ENCODE measurements at places on chromosomes 12 and 14.
A peak's percentile ranks its signal among the peaks of the same experiment; 100 is the strongest.

- DNase-seq: no peak
These were observed 17.1 kb upstream of the ADGRD1 start for GRCh38 chr12:130936561-130936960.

- peak; percentile 0 for DNase-seq
These were observed 10.2 kb upstream of the SERPINA9 start for GRCh38 chr14:94485944-94486841.

- no peak for DNase-seq
These were observed 46.7 kb upstream of the ATP23 start for GRCh38 chr12:57894399-57895292.

DNA sequence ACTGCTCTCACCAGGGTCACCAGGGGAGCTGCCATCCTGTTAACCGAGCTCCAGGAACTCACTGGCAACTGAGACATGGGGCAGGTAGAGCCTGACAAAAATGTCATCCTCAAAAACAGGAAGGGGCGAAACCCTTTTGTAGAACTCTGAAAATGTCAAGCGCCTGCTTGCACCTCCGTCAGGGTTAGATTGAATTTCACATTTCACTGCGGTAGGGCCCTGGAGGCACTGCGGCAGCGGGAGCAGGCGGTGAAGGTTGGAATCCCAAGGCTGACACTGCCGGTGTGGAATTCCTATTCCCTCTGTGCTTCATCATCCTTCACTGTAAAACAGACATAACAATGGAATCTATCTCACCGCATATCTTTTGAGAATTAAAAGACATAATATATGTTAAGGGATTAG, 142.8 kb upstream of the TMCC3 start:
- no peak for DNase-seq

GRCh38 chr12:75650595-75651341, 139.4 kb upstream of the KRR1 start:
- DNase-seq: no peak

DNA sequence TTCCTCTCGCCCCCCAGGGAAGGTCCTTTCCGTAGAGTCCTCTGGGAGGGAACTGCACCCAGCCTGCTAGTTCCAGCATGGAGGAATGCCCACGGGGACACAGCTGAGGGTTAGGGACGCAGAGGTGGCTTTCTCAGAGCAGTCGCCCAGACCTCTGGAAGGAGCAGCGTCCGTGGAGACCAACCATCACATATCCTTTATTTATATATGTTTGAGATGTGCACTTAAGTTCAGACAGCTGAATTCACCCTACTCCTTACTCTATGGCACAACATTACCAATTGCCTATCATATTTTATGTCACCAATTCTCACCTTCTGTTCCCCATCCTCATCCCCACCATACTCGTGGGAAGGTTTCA, 305.6 kb upstream of the DIO3 start:
- DNase-seq: no peak

GRCh38 chr12:60947533-60947932, 1312.7 kb upstream of the USP15 start:
- no peak for DNase-seq

GRCh38 chr14:23146351-23146910, 27.4 kb upstream of the CEBPE start:
- DNase-seq: no peak

- no peak for DNase-seq
These were observed 5.1 kb downstream of the CLMN start for GRCh38 chr14:95314609-95315008.

GRCh38 chr12:91111366-91112325, at the start of gene LUM:
Gene LUM (minus strand): TSS chr12:91111494. CDS start chr12:91108979, 2,515 bp downstream.
- no peak for DNase-seq

- no peak for DNase-seq
These were observed 188.6 kb downstream of the SLC5A8 start for GRCh38 chr12:101021442-101021841.

GRCh38 chr14:51369814-51370213, 129.8 kb downstream of the TMX1 start:
- DNase-seq: no peak

DNA sequence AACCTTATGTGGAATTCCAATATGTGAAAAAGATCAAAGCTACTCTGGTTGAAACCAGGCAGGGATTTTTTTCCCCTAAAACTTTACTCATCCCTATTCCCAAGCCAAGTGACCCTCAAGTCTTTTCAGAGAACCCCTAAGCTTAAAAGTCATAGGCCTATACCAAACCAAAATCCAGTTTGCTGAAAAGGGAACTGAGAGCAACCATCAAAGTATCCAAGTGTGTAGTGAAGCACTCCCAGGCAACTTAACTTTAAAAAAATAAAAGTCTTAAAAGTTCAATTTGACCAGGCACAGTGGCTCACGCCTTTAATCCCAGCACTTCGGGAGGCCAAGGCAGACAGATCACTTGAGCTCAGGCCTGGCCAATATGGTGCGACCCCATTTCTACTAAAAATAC, 101.2 kb upstream of the DAAM1 start:
- DNase-seq: no peak

- no peak for DNase-seq
These were observed 707.7 kb upstream of the NOVA1 start for GRCh38 chr14:27305441-27305945.

- no peak for DNase-seq
These were observed 12.4 kb upstream of the KRT5 start for GRCh38 chr12:52532636-52533035.

GRCh38 chr14:99541211-99541610, 60.0 kb downstream of the CCNK start:
- no peak for DNase-seq

GRCh38 chr14:58426670-58427280, 556 bp downstream of the TIMM9 start:
- DNase-seq: peak; percentile 9

DNA sequence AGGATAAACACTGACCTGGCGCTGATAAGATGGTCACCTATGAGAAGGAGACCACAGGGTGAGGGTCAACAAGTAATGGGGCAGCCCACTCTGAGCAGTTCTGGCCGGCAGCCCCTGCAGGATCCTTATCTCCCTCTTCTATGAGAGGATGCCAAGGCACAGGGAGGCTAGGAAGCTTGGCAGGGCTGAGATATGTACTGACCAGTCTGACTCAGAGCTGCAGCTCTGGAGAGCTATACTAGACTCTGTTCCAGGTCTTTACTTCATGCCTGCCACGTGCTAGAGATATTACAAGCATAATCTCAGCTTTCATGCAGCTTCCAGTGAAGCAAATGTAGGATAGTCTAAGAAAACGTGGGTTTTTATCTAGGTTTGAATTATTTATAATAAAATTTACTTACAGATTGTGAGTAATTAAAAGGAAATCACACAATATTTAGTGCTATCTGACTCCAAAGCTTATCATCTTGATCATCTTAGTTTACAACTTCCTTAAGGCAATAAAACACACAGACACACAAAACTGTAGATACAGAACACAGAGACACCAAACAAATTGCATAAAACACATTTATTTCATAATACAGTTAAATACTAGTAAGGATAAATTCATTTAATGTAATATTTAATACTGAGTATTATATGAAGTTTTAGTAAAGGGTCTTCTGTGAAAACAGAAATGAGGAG, 32.3 kb downstream of the GIT2 start:
- DNase-seq: no peak

All from activated naive CD4-positive, alpha-beta T cell (primary cell).